ENCODE measurements at places on chromosomes 7 and 10. TPM values are rescaled to one million over a fixed set of nuclear protein-coding genes. Genes with fewer than 3 reads are reported as not detected.

- no peak for DNase-seq
Measured at GRCh38 chr10:69640196-69640980, 10.3 kb downstream of the FAM241B start.

DNA sequence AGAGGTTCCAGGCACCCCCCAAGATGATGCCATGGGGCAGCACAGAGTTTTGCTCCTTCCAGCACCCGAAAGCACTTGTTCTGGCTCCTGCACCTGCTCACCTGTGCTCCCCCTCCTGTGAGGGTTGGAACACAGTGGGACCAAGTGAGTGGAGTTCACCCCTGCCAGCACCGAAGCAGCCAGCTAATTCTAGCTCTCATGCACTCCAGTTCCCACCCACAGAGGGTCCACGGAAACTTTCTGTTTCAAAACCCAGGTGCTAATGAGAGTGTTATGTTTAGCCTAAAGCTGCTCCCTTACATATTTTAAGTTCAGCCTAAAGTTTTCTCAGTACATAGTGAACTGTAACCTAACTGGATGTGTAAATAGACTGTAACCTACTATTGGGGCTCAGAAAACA lies 42.6 kb upstream of the SLC35G1 start:
- no peak for DNase-seq

- DNase-seq: no peak
Measured at GRCh38 chr7:39197831-39198230, 220.1 kb downstream of the POU6F2 start.

Gene PPP1R9A
- 28.9 TPM for total RNA-seq

DNA sequence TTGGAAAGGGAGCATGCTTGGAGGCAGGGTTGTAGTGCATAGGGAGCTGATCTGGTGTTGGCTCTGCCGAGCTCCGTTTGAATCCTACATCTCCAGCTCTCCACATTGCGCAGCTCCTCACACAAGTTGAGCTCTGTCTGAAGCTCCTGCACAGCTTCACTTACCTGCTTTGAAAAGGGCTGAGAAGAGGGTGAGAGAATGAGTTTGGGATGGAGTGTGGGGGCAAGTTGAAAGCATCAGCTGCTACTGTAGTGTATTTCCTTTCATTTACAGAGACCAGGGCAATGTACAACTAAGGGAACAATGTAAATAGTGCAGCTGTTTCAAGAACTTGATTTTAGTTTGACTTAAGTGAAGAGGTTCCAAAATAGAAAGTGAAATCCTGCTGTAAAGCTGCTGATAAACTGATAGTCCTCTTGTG lies 88.5 kb downstream of the VTI1A start:
- no peak for DNase-seq

- DNase-seq: no peak
Measured at GRCh38 chr10:22648547-22648961, 65.8 kb downstream of the PIP4K2A start.

Gene PHYHIPL
- not detected for total RNA-seq

DNA sequence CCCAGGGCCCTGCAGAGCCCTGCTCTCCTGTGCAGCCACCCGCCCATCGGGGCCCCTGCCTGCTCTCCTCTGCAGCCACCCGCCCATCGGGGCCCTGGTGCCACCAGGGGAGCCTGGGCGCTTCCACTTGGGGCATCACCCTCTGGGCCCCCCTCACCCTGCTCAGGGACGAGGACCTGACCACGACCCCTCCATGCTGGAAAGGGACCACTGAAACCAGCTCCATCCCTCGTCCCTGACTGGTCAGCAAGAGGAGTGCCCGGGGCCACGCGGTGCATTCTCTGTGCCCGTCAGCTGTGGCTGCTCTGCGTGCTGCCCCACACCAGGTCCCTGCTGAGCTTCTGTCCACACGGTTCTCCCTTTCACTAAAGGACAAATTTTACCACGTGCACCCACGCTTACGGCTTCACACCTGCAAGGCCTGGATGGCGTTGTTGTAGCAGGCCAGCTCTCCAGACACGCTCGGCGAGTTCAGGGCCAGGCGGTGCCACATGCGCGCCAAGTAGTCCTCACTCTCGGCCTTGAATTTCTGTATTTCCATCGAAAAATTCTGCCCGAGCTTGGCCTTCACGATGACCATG lies 57.6 kb downstream of the CFAP46 start:
- no peak for DNase-seq

GRCh38 chr7:13878154-13878553 lies 111.3 kb downstream of the ETV1 start:
- no peak for DNase-seq

DNA sequence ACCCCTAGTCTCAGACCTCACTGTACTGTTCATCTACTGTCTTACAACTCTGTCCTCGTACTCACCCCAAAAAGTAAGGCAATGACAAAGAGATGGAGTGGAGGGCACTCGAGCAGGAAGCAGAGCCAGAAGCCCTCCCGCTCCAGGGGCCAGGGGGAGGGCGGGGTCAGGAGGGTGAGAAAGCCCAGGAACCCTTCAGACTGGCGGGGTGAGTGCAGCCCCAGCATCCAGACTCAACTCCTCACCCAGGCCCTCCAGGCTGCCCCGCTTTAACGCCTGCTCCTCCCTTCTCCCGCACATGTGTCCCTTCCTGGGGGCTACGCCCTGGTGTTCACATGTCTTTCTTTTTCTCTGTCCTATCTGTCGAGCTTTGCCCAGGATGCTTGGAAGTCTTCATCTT lies 66.1 kb downstream of the CALML3 start:
- DNase-seq: peak; percentile 34

Gene SEMA4G
- 5.1 TPM for total RNA-seq

Gene ADRB1
- total RNA-seq: 35.6 TPM

Gene PFKFB3
- 78.5 TPM for total RNA-seq

DNA sequence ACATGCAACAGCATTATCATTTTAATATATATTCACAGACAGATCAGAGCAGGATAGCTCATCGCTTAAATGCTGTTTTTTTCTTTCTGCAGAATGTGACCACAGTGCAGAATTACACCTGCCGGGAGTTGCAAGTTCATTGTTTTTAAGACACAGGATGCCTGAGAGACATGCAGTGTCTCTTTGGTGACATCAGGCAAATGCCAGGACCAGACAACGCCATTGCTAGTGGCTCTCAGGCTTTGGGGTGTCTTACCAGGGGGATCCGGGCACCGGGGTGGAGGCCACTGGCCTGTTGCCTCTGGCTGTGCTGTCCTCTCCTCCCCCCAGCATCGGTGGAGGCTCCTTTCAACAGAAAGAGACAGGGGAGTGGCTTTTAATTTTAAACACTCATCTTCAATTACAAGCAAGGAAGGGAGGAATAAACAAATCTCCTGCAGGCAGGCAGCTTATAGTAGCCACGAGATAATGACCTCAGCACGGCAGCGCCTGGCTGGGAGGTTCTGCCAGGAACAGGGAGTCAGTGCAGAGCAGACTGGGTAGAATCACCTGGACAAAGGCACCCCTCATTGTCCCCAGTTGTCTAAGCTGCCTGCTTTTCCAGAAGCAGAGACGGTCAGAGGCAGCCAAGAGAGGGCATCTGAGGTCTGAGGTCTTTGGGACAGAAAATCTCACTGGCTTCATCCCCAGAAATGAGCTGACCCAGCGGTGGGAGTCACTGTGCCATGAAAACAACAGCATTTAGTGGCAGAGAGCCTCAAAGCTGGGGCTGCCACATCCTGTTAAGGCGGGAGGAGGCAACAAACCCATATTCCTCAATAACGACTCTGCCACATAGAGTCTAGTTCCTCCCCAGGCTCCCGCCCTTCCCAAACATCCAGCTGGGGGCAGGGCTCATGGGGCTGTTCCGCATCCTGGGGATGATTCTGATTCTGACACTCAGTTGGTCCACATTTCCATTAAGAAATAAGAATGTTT lies 148.4 kb downstream of the TCERG1L start:
- DNase-seq: no peak

Gene CLDN3
- total RNA-seq: 12.8 TPM

GRCh38 chr7:66142996-66143395 lies 28.3 kb downstream of the CRCP start:
- DNase-seq: no peak

GRCh38 chr7:23514755-23515154 lies 17.0 kb downstream of the TRA2A start:
- no peak for DNase-seq

Gene ANK3
- 75.9 TPM for total RNA-seq

DNA sequence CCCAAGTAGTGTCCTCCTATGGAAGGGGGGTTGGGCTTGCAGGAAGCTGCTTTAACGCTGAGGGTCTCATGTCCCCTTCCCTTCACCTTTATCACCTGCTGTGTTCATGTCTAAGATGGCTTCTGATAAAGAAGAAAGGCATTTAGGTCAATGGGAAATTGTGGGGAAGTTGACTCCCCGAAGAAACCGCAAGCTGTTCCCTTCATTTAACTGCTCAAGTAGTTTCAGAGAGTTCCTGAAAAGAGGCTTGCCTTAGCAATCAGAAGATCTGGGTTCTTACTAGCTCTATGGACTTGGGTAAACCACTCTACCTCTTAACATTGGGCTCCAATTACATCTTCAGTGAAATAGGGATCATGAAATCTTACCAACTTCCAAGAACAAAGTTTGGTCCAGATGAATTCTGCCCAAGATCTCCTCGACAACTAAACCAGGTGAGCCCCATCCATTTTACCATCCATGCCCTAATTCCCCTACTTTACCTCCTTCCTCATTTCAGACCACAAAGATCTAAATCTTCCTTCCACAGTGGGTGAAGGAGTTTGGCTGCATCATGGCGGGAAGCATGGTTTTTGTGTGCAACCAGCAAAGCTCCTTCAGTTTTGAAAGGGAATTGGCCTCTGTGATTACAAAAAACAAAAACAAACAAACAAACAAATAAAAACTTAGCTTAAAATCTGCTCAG lies 30.4 kb upstream of the UCN3 start:
- DNase-seq: no peak

Gene EN2
- not detected for total RNA-seq

GRCh38 chr7:149776289-149776688 lies 2.9 kb upstream of the ZNF467 start:
- peak; percentile 83 for DNase-seq

DNA sequence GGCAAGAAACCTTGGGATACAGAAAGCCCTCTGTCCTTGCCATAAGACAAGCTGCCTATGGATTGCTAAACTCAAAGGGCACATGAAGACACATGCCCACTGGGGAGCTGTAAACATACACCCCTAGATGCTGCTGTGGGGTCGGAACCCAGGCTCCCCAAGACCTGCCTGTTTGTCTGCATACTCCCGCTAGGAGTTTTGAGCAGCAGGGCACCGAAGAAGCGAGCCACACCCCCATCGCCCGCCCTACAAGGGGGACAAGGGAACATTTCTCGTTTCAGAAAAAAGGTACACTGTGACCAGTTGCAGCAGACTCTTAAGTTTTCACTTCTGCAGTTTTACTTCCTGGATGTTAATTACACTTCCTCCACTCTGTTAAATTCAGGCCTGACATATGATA lies 680.2 kb upstream of the GHITM start:
- no peak for DNase-seq

DNA sequence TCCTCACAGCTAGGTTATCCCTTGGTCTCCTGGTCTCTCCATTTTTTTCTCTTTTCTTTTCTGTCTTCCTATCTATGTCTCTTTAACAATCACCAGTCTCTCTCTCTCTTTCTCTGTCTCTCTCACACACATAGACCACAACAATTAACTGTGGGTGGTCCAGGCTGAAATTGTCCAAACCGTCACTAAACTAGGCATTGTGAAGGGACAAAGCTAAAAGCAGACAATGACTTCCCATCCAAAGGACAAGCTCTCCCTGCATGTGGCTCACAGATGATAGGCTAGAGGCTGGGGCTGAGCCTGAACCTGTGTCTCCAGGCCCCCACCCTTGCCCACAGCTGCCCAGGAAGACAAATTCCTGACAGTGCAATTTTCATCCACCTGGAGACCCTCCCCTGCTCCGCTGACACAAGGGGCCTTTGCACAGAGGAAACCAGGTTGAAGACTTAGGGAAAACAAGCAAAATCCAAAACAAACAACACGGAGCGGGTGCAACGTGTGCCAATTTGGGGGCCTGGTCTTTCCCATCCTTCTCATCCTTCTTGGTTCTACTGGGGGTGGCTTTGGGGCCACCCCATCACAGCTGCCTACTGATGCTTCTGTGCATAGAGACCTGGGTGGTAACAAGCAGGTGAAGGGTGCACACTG lies 755.4 kb downstream of the GRID1 start:
- no peak for DNase-seq

Gene HKDC1
- 5.9 TPM for total RNA-seq

DNA sequence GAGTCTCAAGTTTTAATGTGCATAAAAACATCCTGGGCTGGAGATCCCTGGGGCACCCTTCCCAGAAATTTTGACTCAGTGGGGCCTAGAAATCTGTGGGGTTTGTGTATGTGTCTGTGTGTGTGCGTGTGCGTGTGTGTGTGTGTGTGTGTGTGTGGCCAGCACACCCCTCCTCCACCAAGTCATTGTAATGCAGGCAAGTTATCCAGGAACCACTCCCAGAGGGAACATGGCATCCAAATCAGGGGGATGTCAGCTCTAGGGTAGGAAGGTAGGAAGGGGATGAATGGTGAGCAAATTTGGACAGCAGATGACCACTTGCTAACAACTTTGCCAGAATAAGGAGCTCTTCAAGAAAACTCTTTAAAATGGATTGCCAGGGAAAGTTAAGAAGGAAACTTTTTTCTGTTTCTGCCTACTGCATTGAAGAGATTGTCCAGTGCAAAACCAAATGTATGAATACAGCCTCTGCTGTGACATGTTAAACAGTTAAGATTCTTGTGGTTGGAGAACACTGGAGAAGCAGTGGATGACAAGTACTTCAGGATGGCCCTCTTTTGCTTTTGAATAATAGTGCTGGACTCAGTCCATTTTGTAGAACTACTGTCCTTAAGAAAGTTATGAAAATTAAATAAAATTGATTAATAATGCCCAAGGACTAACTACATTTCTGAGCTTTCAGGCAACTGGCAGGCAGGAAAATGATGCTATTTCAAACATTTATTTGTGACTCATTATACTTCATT lies 12.3 kb downstream of the STAMBPL1 start:
- DNase-seq: no peak

DNA sequence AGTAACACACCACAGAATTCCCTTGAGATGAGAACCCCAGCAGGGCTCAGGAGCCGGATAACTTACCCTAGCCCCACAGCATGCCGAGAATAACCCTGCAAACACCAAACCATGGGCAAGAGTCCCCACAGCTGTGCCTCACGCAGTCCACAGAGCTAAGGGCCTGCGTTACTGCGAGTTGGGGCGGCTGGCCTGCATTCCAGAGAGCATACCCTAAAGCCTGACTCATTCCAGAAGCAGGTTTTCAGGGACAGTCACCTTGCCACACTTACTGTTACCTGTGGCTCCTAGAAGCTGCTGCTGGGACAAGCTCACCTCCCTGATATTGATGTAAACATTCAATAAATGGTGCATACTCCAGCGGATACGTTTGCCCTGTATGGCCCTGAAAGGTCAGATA lies 18.6 kb downstream of the FGFR2 start:
- no peak for DNase-seq

DNA sequence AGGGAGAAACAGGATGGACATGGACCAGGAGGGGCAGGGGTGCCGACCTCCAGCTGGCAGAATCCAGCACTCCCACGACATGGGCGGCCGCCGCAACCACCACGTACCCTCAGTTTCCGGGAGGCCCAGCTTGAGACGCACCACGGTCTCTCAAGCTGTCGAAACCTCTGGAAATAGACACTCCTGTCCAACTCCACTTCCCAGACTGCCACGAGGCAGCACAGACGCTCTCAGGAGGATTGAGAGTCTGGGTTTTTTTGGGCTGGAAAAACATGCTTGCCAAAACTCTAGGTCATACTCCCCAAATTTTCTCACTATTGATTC lies 37.9 kb upstream of the PDGFA start:
- no peak for DNase-seq

GRCh38 chr10:115167751-115168150 lies 74.6 kb downstream of the ATRNL1 start:
- no peak for DNase-seq

- DNase-seq: no peak
Measured at GRCh38 chr7:43697690-43698089, 31.6 kb downstream of the COA1 start.

GRCh38 chr10:114623155-114623554 lies 34.9 kb downstream of the ABLIM1 start:
- DNase-seq: no peak

Measured in lower lobe of right lung (tissue), 2 donors.